ENCODE measurements at places on chromosomes 1 and 21.

- H3K4me1 ChIP-seq: peaks cover 3% of the 10 kb centered on the region
- H3K36me3 ChIP-seq: no peaks in the 10 kb centered on the region
- no peak overlapping the region for H3K27ac ChIP-seq
- H3K27me3 ChIP-seq: no peaks in the 10 kb centered on the region
- no peak for DNase-seq
Observed at GRCh38 chr1:116870300-116870699, 39.4 kb upstream of the PTGFRN start.

DNA sequence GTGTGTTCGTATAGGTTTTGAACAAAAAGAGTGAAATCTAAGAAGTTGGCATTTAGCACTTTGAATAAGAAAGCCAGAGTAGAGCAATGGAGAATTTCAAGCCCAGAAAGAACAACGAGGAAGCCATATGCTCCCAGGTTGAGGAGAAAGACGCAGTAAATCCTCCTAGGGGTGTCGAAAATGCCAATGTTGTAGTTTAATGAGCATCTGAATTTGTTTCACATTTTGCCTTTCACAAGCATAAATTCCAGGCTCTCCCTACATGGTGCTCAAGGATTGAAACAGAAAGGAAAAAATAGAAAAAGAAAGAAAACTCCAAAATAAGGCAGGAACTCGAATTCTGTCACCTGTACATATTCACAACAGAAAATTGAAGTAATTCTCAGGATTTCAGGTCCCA is 264.7 kb upstream of the SGIP1 start:
- peaks cover 1% of the 10 kb centered on the region for H3K27me3 ChIP-seq
- no peaks in the 10 kb centered on the region for H3K36me3 ChIP-seq
- no peak overlapping the region for H3K4me3 ChIP-seq
- H3K4me1 ChIP-seq: peaks cover 70% of the 10 kb centered on the region
- DNase-seq: no peak

- peaks cover 5% of the 10 kb centered on the region for H3K36me3 ChIP-seq
- no peak overlapping the region for H3K27ac ChIP-seq
- DNase-seq: no peak
- H3K4me1 ChIP-seq: no peaks in the 10 kb centered on the region
Observed at GRCh38 chr1:918353-918752, 5.4 kb upstream of the SAMD11 start.

- no peak overlapping the region for H3K27ac ChIP-seq
- no peaks in the 10 kb centered on the region for H3K36me3 ChIP-seq
- no peaks in the 10 kb centered on the region for H3K27me3 ChIP-seq
- H3K4me3 ChIP-seq: no peak overlapping the region
Observed at GRCh38 chr1:211935448-211935970, 99.8 kb downstream of the INTS7 start.

GRCh38 chr1:55089683-55090082 is 50.3 kb downstream of the PCSK9 start:
- peaks cover 5% of the 10 kb centered on the region for H3K4me1 ChIP-seq
- no peaks in the 10 kb centered on the region for H3K27me3 ChIP-seq
- peak overlapping the region; percentile 6 for H3K4me3 ChIP-seq
- peaks cover 46% of the 10 kb centered on the region for H3K36me3 ChIP-seq
- H3K27ac ChIP-seq: no peak overlapping the region

All from endothelial cell (in vitro differentiated cells).